ENCODE measurements at places on chromosomes 12 and 14.

GRCh38 chr14:32417956-32418552, 89.0 kb downstream of the AKAP6 start:
- DNase-seq = no peak

DNA sequence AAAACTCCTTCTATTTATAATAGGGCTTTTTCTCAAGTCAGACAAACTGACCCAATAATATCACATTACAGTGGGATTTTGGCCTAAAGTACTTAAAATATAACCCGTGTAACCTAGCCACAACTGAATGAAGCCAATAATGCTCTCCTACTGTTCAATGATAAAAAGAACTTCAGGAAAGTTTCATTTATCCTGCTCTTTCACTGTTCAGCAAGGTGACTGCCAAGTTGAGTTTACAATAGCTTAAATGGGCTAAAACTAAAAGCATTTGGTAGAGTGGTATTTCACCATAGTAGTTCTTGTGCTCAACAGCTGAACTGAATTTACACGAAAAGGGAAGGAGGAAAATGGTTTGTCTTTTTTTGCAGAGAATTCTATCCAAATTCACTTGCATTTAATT, 49.8 kb downstream of the CNTN1 start:
- no peak for DNase-seq

GRCh38 chr14:23361320-23361719, 3.7 kb downstream of the EFS start:
- DNase-seq = no peak

GRCh38 chr12:14937689-14938088, 648 bp downstream of the ERP27 start:
- no peak for DNase-seq

DNA sequence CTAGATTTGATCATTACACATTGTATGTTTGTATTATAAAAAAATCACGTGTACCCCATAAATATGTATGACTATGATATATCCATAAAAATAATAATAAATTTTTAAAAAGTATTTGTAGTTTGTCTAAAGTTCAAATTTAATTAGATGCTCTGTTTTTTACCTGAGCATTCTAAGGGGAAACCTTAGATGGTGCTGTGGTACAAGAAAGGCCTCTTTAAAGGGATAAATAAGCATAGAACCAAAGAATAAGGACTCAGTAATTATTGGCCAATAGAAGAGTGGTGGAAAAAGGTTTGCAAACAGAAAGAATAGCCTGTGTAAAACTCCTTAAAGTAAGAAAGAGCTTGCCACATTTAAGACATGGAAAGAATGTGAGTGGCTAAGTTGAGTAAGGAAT, 580.1 kb upstream of the SEL1L start:
- no peak for DNase-seq

DNA sequence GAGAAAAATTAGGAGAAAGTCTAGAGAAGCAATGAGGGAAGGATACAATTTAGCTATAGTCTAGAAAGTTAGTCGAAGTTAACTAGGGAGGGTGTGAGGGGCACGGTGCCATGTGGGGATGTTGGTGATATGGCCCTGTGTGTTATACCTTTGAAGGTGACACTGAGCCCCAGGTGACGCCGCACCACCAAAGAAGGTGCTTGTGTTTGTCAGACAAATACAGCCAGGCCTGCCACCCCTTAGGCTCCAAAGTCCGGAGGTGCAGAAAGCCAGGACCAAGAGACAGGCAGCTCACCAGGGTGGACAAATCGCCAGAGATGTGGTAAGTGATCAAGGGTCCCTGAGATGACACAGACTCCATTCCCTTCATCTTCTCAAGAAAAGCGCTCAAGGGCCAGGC, 1.1 kb downstream of the C1S start:
- no peak for DNase-seq

DNA sequence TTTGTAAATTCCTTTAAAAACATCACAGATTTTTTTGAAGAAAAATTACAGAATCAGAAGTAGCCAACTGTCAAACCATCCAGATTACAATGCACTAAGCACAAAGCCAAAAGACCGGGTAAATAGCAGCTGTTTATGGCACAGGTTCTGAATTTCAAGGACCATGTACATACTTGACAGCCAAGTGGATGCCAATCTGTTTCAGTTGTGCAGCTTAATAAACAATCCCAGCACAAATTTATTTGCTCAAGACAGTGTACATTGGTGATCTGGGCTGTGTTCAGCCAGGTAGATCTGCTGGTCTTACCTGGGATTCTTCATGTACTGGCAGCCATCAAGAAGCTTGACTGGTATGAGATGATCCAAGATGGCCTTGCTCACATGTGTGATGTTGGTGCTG, 229.8 kb upstream of the FLRT2 start:
- DNase-seq = no peak

DNA sequence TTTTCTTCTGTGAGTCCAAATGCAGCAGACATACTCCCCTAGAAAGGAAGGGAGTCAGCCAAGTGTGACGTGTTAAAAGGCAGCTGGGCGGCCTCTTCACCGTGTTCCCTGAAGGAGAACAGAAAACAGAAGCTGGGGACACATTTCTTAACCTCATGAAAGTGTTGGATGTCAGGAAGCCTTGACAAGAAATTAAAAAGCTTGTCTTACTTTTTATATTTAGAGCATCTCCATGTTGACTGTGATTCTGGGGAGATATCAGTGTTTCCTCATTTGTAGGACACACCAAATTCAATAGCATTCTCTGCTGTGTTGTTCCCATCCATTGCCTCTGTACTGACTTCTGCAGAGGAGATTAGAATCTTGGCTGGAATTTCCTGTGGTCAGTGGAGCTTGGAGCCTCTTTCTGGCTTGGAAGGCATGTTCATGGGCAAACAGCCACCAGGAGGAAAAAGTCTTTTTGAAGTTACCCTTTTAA, 93.7 kb downstream of the RMST start:
- no peak for DNase-seq

All from stimulated activated CD4-positive, alpha-beta T cell treated with anti-CD3 and anti-CD28 coated beads, Interleukin-1b, Interleukin-23, amount 100 ng/mL, for 48 hours (primary cell).